ENCODE measurements at places on chromosomes 6 and 20.

DNA sequence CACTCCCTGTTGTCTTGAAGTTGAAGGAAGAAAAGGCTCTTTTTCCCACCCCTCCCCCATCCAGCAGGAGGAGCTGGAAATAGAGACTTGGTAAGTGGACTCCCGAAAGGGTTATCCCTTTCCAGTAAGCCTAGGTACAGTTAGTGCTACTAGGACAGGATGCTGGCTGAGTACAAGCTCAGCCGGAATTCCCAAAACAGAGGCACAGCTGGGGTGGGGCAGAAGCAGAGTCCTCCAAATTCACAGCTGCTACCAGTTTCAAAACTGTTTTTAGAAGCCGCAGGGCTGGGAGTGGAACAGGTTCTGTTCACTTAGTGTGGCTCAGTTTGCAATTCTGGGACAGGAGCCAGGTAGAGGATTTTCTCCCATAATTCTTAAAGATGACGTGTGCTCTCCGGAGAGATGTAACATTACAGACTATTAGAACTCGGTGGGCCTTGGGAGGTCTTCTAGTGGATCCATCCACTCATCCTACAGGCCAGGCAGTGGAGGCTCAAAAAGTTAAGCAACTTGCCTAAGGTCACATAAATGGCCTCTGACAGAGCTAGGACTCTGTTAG lies 19.0 kb upstream of the UTRN start:
- DNase-seq: peak; percentile 82

DNA sequence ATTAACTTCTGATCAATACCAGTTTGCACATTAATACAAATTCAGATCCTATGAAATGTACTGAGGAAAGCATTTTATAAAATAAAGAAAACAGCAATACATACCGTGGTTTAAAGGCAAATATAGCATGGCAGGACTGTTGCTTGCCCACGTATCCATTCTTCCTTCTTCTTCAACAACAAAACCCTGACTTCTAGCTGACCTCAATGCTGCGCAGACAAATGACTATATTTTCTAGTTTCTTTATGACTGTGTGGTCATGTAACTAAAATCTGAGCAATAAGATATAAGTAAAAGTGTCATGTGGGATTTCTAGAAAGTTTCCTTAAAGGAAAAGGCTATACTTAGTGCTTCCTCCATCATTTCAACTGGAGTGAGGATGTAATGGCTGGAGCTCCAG lies 85.0 kb downstream of the CDC40 start:
- no peak for DNase-seq

- DNase-seq: no peak
These were observed 310.8 kb downstream of the QKI start for GRCh38 chr6:163725008-163725941.

DNA sequence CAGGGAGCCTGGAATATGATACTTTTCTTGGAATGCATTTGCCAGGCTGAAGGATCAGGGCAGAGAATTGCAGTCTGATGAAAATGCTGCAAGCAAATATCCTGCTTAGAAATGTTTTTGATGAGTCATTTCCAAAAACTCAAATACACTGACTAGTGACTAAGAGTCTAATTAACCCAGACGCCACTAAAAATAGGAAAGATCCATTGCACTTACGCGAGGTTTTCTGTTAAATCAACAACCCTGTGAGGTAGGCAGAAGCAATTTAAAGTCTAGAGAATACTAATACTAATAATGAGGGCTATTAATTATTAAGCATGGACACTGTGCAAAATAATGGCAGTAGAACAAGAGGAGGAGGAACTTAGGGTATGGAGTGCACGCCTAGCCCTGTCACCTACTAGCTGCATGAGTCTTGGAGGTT lies 130.1 kb upstream of the DOK5 start:
- no peak for DNase-seq

DNA sequence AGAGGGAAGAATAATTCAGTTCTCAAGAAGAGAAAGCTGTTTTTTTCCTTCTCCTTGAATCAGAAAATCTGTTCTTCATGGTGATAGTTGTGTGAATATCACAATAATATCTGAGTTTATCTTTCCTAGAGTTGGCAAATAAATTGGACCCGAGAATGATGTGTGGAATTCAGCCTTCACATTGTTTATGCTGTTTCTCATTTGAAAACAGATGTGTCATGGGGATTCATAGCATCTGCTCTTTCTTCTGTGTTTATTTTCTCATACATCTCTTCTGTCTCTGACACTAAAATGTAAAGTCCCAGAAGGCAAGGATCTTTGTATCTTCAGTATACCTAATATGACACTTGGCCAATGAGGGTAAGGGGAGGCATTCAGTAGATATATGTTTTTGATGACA lies 103.6 kb upstream of the SGK1 start:
- no peak for DNase-seq

- no peak for DNase-seq
These were observed 19.5 kb downstream of the KIF25 start for GRCh38 chr6:168016721-168017525.

DNA sequence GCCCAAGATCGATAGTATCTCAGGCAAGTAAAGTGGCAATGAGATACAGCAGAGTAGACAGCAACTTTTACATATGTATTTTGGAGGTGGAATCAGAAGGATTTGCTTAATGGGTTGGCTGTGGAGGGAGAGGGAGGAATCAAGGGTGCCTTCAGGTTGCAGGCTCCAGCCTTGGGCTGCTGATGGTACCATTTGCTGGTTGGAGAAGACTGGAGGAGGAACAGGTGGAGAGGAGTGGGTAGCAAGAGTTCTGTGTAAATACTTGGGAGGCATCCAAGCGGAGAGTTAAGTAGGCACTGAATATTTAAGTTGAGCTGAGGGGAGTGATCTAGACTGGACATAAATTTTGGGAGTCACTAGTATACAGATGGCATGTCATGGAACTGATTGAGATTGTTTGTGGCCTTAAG lies 5.2 kb downstream of the BICRAL start:
- DNase-seq: no peak

- DNase-seq: no peak
These were observed 503.7 kb downstream of the KIF16B start for GRCh38 chr20:16069389-16070010.

GRCh38 chr6:19440531-19440930 lies 396.6 kb upstream of the ID4 start:
- no peak for DNase-seq

GRCh38 chr20:14997791-14998190 lies 660.4 kb upstream of the FLRT3 start:
- DNase-seq: no peak

DNA sequence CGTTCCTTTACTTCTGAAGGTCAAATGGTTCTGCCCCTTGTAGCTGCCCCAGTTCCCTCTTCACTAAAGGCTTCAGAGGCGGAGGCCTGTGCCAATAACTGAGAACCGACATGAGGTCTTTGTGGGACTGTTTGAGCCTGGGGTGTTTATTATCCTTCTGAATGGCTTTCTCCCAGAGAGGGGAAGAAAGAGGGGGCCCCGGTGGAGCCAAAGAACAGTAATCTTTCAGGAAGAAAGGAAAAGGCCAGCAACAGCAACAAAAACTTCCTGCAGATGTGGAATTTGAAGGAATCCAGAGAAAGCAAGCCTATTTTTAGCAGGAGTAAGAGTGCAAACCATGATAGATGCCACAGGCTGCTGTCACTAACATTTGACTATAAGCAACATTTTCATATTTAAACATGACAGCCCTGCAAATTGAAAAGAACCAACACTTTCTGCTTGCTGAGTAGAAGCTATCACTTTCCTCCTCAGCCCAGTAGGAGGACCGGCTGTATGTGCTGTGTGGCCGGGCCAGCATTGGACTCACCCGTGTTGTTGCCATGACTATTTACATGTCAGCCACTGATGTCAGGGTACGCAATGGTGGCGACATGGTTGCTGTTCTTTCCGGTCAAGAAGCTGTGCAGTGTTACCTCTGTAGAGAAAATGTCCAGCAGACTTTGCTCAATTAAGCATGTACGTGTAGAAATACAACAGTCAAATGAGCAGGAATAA lies 121.3 kb downstream of the SOBP start:
- no peak for DNase-seq

DNA sequence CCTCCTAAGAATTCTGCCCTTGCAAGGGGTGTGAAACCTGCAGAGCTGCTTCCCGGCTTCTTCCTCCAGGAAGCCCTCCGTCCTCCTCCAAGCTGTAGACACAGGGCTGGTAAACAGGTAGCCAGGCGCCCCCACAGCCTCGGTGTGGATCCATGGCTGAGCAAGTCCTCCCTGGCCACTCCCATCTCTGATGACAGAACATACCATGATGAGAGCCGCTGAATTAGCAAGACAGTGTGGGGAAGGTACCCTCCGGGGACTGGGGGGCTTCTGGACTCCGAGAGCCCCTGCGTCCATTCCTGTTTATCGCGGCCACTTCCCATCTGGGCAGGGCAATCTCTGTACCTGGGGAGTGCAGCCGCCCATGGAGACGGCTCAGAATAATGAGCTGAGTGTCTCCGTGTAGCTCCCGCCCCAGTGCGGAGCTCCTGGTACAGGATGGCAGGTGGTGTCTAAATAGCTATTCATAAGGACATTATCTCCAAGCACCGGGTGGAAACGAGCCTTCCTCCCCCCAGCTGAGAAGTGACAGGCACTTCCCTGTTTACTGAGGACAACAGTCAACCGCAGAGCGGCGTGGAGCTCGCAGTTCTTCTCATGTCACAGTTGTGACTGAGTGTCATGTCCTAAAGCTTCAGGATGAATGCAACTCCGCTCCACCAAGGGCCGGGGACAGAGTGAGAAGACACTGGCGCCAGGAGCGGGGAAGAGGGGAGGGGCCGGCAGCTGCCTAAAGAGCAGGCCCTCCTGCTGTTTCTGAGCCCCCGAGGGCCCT lies 22.7 kb upstream of the NTSR1 start:
- DNase-seq: no peak
